ENCODE measurements at places on chromosomes 13 and 19. TPM values are rescaled to one million over a fixed set of nuclear protein-coding genes. Genes with fewer than 3 reads are reported as not detected.

Gene SBSN
- 0.20 TPM for polyA plus RNA-seq

Gene PHF11
- 61.2 TPM for polyA plus RNA-seq

Gene IGFL4
- polyA plus RNA-seq = not detected

Gene ADGRE1
- 0.09 TPM for polyA plus RNA-seq

Gene DPF1
- 0.09 TPM for polyA plus RNA-seq

Gene ZNF256
- polyA plus RNA-seq = 6.3 TPM

Gene IGFL3
- polyA plus RNA-seq = not detected

Gene SWSAP1
- polyA plus RNA-seq = 3.1 TPM

- peak; percentile 54 for DNase-seq
Observed at GRCh38 chr13:44309794-44310757, 63.5 kb upstream of the SERP2 start.

- peak; percentile 63 for DNase-seq
Observed at GRCh38 chr19:58558066-58558622, at the start of gene UBE2M. UBE2M (minus strand) TSS chr19:58558611; CDS start chr19:58558381, 230 bp downstream.

DNA sequence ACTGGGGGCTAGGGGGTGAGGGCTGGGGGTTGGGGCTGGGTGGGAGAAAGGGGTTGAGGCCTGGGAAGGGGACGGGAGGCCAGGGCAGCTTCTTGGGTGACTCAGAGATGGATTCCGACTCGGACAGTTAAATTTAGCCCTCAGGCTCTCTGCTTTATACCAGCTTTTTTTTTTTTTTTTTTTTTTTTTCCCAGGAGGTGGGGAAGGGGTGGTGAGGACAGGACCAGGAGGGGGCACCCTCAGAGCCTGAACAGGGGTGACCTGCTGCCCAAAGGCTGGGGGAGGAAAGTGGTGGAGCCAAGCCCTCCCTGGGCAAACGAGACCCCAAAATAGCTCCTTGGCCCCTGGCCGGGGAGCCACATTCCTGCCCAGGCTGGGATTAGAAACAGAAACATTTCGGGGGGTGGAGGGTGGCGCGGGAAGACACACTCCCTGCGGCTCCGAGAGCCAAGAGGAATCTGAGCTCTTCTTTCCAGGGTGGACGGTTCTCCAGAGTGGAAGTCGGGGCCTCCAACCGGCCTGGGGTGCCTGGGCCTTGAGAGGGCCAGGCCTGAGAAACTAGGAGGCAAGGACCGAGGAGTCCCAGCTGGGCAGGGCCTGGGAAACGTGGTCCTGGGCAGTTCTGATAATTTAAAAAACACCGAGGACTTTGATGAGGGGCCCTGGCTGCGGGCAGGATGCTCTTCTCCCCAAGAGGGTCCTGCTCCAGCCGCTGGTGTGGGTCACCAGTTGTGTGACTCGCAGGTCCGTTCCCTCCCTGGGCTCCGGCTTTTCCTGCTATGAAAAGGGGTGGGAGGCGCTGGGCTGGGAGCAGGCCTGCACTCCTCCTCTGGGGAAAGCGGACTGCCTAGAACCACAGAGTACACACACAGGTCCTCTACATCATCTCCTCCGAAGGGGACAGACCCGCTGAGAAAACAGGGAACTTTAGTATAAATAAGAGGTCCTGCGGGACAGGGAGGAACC lies 813 bp upstream of the DMPK start:
- DNase-seq = peak; percentile 82

GRCh38 chr19:16595097-16595496 lies 22.9 kb upstream of the SLC35E1 start:
- DNase-seq = no peak

GRCh38 chr13:43766725-43767124 lies 20.0 kb downstream of the ENOX1 start:
- peak; percentile 35 for DNase-seq

GRCh38 chr13:95137096-95137495 lies 164.2 kb downstream of the ABCC4 start:
- no peak for DNase-seq

DNA sequence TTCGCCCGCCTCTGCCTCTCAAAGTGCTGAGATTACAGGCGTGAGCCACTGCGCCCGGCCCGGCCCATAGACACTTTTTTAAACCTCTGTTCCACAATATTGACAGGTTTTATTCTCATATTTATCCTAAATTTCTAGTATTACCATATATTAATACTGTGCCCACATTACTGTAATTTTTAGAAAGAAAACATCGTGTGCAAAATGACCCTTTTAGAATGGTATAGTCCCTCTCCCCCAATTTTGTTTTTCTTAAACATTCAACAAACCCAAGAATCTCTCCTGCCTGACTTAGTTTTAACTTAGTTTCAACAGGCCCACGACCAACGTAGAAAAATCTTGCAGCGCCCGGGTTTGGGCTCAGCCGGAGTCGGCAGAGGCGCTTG lies 9.1 kb downstream of the CDX2 start:
- no peak for DNase-seq

DNA sequence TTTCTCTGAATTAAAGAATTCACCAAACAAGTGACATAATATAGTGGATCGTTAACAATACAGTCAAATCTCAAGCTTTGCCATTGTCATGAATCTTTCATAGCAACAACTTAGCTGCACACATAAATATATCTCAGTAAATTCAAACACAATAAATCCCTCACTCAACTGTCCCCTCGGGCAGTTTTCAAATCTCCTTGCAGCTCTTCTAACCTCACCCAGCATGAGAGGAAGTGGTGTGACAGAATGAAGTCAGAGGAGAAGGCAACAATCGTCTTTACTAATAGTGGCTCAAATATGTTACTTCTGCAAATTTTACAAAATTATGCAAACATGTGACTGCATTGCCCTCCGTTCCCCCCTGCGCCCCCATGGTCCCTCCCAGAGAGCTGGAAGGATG lies 148.2 kb downstream of the RAP2A start:
- no peak for DNase-seq

GRCh38 chr19:15635016-15635805 lies 5.5 kb upstream of the CYP4F3 start:
- DNase-seq = no peak

DNA sequence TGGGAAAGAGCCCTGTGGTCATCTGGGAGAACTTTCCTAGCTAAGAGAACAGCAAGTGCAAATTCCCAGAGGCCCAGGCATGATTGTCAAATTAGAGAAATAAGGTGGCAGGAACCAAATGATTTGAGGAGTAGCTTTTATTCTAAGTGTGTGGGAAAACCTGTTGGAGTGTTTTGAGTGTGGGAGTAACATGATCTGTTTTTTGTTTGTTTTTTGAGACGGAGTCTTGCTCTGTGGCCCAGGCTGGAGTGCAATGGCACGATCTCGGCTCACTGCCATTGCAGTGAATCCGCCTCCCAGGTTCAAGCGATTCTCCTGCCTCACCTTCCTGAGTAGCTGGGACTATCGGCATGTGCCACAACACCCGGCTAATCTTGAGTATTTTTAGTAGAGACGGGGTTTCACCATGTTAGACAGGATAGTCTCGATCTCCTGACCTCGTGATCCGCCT lies 2.4 kb downstream of the SAE1 start:
- no peak for DNase-seq

DNA sequence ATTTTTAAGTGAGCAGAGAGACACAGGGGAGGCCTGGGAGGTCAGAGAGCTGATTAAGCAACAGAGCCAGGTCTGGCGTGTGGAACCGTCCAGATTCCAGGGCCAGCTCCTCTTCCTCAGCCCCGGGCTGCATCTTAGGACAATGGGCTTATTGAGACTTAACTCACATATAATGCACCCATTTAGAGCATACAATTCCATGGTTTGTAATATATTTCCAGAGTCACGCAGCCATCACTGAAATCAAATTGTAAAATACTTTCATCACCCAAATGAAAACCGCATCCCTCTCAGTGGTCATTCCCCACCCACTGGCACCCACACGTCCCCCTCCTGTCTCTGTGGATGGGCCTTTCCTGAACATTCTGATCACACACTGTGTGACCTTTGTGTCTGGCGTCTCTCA lies 2.1 kb upstream of the HMG20B start:
- no peak for DNase-seq

- DNase-seq = no peak
Observed at GRCh38 chr13:60120617-60121336, 43.0 kb downstream of the DIAPH3 start.

- peak; percentile 96 for DNase-seq
Observed at GRCh38 chr19:11242864-11243797, 3.7 kb downstream of the ANGPTL8 start.

GRCh38 chr13:29782798-29783197 lies 67.6 kb downstream of the UBL3 start:
- DNase-seq = no peak

DNA sequence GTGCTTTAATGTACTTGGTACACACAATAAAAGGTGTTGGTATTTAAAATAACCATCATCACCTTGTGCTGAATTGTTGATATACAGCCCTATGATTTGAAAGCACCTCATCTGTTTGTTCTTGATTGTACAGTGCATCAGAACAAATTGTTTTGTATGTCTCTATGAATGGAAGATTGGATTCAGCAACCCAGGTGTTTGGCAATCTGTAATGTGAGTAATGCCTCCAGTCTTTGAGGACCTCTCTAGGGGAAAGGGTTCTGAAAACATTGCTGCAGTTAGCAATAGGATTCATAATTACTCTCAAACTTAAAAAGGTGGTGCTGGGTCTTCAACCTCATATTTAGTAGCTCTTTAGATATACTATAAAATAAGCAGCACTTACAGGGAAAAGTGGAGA lies 341.8 kb downstream of the OXGR1 start:
- DNase-seq = no peak

DNA sequence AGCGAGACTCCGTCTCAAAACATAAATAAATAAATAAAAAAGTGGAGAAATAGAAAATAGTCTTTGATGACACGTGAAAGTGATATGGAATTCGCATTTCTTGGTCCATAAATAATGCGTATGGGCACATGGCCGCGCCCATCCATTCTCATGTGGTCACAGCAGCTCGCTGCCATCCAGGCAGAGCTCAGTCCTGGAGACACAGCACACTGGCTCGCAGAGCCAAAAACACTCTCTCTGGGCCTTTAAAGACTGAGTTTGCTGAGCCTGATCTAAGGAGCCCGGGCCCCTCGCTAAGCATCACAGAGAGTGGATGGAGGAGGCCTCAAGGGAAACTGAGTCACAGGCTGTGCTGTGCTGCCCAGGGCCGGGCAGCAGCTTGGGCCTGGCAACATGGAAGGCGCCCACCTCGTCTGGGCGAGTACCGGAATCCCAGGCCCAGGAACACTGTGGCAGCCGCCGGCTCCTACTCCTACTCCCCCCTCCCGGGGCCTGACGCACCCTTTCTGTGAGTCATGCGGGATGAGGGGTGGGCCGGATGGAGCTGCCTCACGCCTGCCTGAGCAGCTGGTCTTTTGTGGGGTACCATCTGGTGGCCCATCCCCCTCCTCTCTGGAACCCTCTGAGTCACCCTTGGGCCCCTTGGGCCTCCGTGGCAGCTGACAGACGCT lies 28.9 kb upstream of the CACTIN start:
- no peak for DNase-seq

- DNase-seq = no peak
Observed at GRCh38 chr19:18414504-18415177, 4.6 kb upstream of the SSBP4 start.

DNA sequence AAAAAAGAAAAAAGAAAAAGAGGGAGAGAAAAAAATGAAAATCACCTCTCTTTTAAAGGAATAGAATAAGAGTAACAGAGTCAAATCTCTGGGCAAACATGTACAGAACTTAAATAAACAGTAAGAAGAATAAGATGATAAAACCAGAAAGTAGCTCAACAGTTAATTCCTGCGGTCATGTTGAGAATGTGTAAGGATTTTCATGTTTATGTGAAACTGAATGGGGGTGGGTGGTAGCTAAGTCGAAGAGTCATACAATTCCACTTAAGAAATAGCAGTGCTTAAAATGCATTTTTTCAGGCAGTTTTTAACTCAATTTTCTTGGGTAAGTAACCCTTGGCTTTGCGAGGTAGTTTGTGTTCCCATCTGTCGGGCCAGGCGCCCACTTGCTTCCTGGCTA lies 60.9 kb downstream of the PEX11G start:
- no peak for DNase-seq

DNA sequence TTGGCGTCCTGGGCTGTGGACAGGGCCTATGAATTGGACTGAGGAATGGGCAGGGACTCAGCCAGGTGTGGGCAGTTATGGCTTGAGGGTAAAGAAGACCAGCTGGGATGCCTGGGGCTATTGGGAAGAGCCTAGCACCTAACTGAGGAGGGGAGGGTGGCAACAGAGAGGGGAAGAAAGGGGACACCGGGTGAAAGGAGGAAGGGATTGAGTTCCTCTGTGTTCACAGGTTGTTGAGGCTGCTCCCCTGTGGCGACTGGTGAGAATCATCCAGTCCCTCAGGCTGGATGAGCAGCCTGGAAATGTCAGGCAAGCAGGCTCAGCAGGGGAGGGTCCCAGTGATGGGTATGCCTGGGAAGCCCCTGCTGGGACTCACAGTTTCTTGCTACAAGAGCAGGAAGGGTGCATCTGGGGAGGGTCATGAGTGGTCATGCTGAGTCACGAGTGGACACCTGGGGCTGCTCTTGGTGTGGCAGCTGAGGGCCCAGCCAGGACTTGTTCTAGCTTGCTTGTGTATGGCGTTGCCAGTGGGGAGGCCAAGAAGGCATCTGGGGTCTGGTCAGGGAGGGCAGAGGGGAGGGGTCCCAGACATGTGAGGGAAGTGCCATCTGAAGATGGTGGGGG lies 1.4 kb downstream of the ZNF324 start:
- no peak for DNase-seq

GRCh38 chr13:108680011-108680410 lies 50.6 kb downstream of the MYO16 start:
- DNase-seq = no peak

- DNase-seq = no peak
Observed at GRCh38 chr19:30916238-30916637, 433.0 kb downstream of the TSHZ3 start.

DNA sequence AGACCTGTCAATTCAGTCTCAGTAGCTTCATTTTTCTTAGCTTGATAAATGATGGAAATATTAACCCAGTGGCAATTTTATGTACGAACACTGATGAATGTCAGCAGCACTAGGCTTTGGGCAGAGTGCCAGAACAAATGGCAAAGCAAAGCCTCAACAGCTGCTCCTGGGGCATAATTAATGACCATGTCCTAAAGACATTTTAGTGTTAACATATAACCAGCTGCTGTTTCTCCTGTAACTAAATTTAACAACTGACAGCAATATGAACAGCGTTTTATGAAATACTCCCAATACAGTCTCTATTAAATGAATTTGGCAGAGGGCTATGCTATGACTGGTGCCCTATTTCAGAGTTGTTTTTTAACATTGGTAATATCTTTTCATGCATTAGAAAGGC lies 47.1 kb downstream of the ZNF568 start:
- DNase-seq = no peak

- DNase-seq = no peak
Observed at GRCh38 chr13:99133230-99133629, 67.4 kb upstream of the UBAC2 start.

DNA sequence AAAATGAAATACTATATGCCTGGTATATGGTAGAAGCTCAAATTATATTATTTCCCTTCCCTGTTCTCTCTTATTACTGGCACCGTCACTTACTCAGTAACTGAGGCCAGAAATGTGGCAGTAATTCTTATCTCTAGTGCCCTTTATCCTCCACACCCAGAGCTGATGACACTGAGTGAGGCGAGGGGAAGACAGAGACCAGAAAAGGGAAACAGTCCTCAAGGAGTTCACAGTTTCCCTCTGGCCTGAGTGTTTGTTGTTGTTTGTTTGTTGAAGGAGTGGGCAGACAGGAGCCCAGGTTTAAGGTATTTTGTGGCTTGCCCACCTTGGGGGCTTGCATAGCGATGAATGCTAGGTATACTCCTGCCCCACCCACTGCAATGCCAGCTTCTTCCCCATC lies 101.5 kb upstream of the FNDC3A start:
- DNase-seq = no peak

All from heart right ventricle (tissue), 16 donors.